ENCODE measurements at places on chromosomes 12 and 14.

DNA sequence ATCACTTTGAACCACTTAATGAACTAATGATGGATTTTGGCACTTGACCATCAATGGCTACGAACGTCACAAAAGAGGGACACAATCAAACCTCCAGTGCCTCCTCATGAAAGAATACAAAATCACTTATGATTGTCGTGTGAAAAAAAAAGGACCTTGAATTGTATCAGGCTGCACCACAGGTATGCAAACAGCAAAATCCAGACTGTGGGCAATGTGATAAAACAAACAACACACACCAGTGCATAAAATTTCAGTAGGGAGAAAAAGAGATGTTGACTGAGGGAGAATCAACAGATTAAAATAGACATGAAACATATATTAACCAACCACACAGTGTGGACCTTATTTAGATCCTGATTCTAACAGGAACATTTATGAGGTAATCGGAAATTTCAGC is 2.6 kb downstream of the TSPAN8 start:
- ATAC-seq, result no peak

DNA sequence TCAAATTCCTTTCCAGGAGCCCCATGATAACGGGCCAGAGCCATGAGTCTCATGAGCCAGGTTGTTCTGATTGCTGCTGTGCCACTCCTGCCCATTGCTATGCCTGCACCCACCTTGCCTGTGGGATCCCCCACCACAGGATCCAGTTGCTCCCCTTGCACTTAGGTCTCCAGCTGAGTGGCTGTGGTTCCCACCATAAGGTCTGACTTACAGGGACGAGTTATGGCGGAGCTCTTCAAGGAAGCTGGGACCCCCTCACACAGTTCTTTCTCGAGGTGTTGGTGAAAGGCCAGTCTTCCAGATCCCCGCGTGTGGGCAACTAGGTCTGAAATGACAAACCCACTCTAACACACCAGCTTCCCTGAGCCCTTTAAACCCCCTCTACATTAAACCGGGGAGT is 111.9 kb upstream of the C14orf180 start:
- no peak for ATAC-seq

DNA sequence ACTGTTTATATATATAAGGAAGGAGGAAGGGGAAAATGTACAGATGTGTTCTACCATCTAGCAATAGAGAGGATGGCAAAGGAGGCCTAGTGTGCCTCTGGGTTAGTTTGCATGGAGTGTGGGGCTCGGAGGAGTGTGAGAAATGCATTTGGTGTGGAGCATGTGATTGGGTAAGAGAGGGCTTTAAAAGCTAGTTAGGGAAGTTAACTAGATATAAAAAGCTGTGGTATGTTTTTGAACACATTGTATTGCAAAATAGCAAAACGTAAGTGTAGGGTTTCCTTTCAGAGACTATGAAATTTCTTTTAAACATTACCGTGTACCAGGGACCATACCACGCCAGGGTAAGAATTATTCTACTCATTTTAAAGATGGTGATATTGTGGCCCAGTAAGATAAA is 53.3 kb upstream of the STXBP6 start:
- ATAC-seq, result no peak

DNA sequence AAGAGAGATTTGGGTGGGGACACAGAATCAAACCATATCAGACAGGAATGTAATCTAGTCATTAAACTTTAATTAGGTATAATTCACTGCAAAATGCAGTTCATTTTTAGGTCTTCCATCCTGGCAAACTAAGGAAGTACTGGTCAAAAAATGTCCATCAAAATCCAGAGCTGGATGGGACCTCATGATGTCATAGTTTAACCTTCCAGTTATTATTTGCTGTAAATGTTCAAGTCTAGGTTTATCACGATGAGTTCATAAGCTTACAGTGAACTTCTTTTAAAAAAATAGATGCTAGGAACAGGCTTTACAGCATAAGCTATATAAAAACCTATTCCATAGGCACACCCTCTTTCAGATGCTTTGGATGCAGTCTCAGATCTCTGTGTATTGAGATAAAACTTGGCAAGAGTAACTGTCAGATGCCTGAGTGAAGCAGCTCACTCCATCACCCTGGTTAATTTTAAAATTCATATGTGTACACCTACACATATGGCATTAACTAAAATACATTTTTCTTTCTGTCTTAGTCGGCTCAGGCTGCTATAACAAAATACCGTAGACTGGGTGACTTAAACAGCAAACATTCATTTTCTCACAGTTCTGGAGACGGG is 7.9 kb downstream of the SSPN start:
- no peak for ATAC-seq

GRCh38 chr14:69087061-69087461 is 65.9 kb downstream of the DCAF5 start:
- ATAC-seq, result no peak

GRCh38 chr14:68109132-68109900 is 289.7 kb downstream of the RAD51B start:
- ATAC-seq, result no peak

GRCh38 chr12:132146098-132146497 is 1.8 kb downstream of the NOC4L start:
- no peak for ATAC-seq

DNA sequence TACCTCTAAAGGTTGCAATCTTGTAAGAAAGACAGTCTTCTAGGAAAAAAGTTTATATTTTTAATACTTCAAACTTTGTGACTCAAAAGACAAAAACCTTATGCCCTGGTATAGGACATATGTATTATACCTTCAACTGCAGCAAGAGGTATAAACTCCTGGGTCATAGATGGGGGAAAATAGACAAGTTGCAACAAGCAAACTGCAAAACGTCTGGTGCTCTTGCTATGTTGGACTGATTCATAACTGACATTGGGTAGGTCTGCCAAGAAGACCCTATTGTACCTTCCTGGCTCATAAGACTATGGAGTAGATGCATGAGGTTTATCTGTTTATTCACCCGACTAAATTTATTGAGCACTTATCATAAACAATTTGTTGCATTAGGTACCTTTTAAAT is 40.9 kb downstream of the BEST3 start:
- ATAC-seq, result no peak

- no peak for ATAC-seq
These were observed 1.8 kb downstream of the SART3 start for GRCh38 chr12:108559007-108559655.

GRCh38 chr14:51805541-51805940 is 54.9 kb upstream of the GNG2 start:
- ATAC-seq, result no peak

DNA sequence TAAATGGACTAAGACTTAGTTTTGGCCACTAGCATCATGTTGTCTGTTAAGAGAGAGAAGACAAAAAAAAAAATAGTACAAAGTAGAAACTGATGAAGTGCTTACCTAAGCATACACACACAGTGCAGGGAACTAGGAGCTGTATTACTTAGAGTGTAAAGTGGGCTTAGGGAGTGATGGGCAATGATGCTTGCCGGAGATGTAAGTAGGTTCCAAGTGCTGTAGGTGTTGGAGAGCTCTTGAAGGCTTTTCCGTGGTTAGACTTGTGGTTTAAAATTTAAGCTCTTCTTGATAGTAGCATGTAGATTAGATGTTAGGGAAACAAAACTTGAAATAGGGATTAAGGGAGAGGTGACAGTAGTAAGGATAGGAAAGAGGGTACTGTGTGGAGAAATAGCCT is 34.7 kb downstream of the MIA2 start:
- no peak for ATAC-seq

DNA sequence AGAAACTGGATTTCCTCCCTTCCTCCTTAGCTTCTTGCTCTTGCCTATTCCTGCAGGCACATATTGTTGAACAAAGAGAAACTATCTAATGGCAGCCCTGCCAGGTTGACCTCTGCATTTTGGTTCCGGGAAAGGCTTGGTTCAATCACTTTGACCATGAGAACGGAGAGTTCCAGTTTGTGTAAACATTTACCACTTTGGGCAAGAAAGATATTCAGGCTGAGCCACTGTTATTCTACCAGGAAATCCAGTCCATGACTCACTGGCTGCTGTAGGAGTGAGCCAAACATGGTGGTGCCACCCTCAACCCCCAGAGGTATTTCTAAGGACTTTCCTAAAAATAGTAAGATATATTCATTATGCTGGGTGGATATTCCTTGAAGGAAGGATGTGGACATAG is 242.2 kb upstream of the OR4E1 start:
- ATAC-seq, result no peak

GRCh38 chr14:50010752-50011151 is 105.6 kb downstream of the VCPKMT start:
- no peak for ATAC-seq

- ATAC-seq, result no peak
These were observed 6.5 kb upstream of the PRPH start for GRCh38 chr12:49288412-49288853.

- peak; percentile 94 for ATAC-seq
These were observed 76.3 kb upstream of the FUT8 start for GRCh38 chr14:65336191-65336591.

DNA sequence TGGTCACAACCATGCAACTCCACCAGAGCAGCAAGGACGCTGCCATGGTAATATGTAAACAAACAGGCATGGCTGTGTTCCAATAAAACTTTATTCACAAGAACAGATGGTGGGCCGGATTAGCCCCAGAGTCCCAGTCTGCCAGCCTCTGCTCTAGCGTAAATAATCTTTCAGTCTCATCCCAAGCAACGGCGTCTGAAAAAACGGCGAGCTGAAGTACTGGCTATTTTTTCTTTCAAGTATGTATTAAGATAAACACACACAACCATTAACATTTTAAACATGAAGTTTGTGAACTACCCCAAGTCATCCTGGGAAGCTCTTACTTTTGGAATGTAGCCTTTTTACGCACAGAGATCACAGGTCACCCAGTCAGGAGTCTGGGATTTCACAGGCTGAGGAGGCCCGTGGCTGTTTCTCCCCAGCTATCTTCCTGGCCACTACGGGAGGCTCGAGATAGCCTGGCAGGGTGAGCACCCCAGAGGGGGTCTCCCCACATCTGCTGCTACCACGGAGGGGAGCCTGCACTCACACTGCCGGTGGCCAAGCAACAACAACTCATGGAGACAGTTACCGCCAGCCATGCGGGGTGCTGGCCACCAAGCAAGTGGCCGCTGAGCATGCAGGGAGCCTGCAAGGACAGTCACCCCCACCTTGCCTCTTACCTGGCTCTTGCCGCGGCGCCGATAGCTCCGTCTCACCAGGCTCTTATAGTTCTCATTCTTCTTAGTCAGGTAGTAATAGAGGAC is 124.6 kb downstream of the RFLNA start:
- no peak for ATAC-seq

DNA sequence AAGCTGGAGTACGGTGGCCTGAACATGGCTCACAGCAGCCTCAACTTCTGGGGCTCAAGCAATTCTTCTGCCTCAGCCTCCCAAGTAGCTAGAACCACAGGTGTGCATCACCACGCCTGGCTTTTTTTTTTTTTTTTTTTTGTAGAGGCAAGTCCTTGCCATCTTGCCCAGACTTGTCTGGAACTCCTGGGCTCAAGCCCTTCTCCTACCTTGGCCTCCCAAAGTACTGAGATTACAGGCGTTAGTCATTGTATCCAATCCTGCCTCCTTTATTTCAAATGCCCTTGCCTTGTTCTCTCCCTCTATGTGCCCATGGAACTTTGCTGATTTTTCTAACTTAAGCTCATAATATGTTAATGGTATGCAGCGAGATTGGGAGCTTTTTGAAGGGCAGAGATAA is 49.2 kb upstream of the PRICKLE1 start:
- no peak for ATAC-seq

GRCh38 chr12:113673458-113674238 is 202.0 kb upstream of the LHX5 start:
- no peak for ATAC-seq

GRCh38 chr12:62632411-62632918 is 165.8 kb downstream of the MON2 start:
- no peak for ATAC-seq

- ATAC-seq, result no peak
These were observed 52.5 kb upstream of the VASH1 start for GRCh38 chr14:76708771-76709170.

DNA sequence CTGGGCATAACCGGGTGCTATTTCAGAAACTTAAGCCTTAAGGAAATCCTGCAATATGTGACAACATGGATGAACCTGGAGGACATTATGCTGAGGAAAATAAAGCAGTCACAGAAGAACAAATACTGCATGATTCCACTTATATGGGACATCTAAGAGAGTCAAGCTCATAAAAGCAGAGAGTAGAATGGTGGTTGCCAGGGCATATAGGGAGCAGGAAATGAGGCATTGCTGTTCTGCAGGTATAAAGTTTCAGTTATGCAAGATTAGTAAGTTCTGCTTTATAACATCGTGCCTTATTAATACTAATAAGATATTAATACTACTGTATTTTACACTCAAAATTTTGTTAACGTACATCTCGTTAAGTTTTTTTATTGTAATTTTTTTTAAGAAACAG is 124.2 kb upstream of the ATF1 start:
- peak; percentile 65 for ATAC-seq

DNA sequence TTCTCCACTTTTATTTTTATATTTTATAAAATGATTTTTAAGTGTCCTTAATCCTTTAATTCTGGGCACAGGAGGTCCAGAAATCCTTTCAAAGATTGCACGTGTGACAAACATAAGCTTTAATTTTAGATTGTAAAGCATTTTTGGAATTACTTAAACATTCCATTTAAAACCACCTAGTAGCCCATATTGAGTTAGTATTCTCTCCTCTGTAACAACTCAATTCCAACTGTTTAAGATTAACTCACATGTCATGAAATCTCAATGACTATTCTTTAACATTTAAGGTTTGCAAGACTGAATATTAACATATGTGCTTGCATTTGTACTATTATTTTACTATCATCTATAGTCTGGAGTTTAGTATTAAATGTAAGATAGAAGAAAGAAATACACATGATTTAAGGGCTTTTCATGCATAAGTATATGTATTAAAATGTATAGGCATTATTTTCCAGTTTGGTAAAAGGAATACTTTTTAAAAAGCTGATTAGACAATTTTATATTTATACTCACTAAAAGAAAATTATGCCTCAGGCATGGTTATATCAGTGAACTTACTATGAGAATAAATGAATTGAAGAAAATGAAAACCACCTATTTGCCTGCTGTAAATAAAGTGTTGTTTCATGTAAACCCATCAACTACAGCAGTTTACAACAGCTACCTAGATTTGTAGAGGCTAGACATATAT is 776.9 kb downstream of the SLC6A15 start:
- ATAC-seq, result no peak

- ATAC-seq, result no peak
These were observed 52.9 kb upstream of the SLC35F4 start for GRCh38 chr14:57918791-57919190.

- no peak for ATAC-seq
These were observed 64.4 kb downstream of the TTLL5 start for GRCh38 chr14:75725481-75725880.

GRCh38 chr14:53951627-53952303 is 4.9 kb downstream of the BMP4 start:
- ATAC-seq, result no peak
